Left lung (tissue), 14 donors: ENCODE measurements at places on chromosomes 1 and 21. TPM values are rescaled to one million over a fixed set of nuclear protein-coding genes. Genes with fewer than 3 reads are reported as not detected.

GRCh38 chr21:31910074-31910470 is 37.3 kb downstream of the HUNK start:
- no peak overlapping the region for H3K27ac ChIP-seq
- no peak overlapping the region for H3K4me3 ChIP-seq
- no peaks in the 10 kb centered on the region for H3K4me1 ChIP-seq
- H3K27me3 ChIP-seq, result no peaks in the 10 kb centered on the region

GRCh38 chr1:107963008-107963407 is 2.0 kb downstream of the VAV3 start:
- H3K27me3 ChIP-seq, result no peaks in the 10 kb centered on the region
- H3K4me3 ChIP-seq, result peak overlapping the region; percentile 72
- no peak for DNase-seq
- H3K36me3 ChIP-seq, result no peaks in the 10 kb centered on the region
- peaks cover 4% of the 10 kb centered on the region for H3K4me1 ChIP-seq

DNA sequence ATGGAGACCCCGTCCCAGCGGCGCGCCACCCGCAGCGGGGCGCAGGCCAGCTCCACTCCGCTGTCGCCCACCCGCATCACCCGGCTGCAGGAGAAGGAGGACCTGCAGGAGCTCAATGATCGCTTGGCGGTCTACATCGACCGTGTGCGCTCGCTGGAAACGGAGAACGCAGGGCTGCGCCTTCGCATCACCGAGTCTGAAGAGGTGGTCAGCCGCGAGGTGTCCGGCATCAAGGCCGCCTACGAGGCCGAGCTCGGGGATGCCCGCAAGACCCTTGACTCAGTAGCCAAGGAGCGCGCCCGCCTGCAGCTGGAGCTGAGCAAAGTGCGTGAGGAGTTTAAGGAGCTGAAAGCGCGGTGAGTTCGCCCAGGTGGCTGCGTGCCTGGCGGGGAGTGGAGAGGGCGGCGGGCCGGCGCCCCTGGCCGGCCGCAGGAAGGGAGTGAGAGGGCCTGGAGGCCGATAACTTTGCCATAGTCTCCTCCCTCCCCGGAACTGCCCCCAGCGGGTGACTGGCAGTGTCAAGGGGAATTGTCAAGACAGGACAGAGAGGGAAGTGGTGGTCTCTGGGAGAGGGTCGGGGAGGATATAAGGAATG is 505 bp downstream of the LMNA start:
- DNase-seq, result no peak
- peak overlapping the region; percentile 90 for H3K4me3 ChIP-seq
- peak overlapping the region; percentile 96 for H3K27ac ChIP-seq
- H3K4me1 ChIP-seq, result peaks cover 38% of the 10 kb centered on the region
- no peaks in the 10 kb centered on the region for H3K27me3 ChIP-seq
- no peaks in the 10 kb centered on the region for H3K36me3 ChIP-seq

DNA sequence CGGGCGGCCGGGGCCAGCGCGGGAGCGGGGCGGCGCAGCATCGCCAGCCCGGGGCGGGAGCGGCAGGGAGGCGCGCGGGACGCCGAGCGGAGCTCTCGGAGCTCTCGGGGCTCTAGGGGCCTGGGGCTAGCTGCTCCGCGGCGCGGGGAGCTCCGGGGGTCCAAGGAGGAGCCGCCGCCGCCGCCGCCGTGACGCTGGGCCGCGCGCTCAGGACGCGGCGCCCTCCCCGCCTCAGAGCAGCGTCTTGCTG is 147 bp downstream of the CLSTN1 start:
- peaks cover 40% of the 10 kb centered on the region for H3K4me1 ChIP-seq
- peak overlapping the region; percentile 75 for H3K27ac ChIP-seq
- peak overlapping the region; percentile 77 for H3K4me3 ChIP-seq
- DNase-seq, result no peak
- peaks cover 14% of the 10 kb centered on the region for H3K27me3 ChIP-seq

DNA sequence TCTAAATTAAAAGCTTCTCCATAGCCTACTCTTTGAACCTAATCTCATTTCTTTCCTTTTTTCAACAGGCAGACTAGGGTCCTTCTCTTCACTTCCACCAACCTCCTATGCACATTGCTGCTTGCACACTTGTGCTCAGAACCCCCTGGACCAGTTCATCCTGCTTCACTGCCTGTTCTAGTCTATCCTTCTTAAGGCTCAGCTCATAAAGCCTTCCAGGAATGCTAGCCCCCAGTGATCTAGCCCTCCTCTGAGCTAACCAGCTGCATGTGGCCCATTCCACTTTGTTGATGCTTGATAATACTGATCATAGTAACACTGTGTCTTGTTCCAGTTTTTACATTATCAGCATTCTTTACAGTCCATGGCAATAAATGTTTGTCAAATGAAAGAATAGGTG is 22.9 kb upstream of the PHGDH start:
- no peaks in the 10 kb centered on the region for H3K4me1 ChIP-seq
- H3K27me3 ChIP-seq, result no peaks in the 10 kb centered on the region
- H3K36me3 ChIP-seq, result no peaks in the 10 kb centered on the region

The KRTAP11-1 gene
- polyA plus RNA-seq, result not detected

- peaks cover 22% of the 10 kb centered on the region for H3K36me3 ChIP-seq
- peak; percentile 89 for DNase-seq
- H3K27ac ChIP-seq, result peak within 1 kb of the TSS; percentile 85
- no peaks in the 10 kb centered on the region for H3K27me3 ChIP-seq
- peaks cover 21% of the 10 kb centered on the region for H3K4me1 ChIP-seq
- peak within 1 kb of the TSS; percentile 68 for H3K4me3 ChIP-seq
Observed at GRCh38 chr1:226738995-226739695, at the start of gene ITPKB. TSS of gene ITPKB (minus strand) at chr1:226739282. CDS start at chr1:226737458, 1,824 bp downstream.

DNA sequence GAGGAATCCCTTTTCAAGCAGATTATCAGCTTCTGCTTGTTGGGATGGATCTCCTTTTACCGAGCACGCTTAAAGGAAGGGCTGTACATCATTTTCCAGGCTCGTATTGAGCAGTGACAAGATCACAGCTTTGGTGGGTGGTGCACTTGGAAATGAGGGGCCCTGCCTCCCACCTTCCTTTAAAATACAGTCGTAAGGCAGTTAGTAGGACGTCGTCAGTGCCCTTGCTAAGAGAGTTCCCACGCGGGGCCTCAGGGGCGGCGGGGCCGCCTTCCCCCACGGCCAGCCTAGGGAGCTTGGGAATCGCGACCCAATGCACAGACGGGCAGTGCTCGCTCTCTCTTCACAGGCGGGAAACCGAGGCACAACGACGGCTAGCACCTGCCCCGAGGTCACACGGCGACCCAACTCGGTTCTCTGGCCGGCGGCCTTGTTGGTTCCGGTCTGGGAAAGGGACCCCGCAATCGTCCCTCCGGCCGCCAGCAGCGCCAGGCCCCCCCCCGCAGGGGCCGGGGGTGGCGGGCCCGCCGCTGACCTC is 58.6 kb downstream of the H3-3A start:
- H3K27me3 ChIP-seq, result peaks cover 16% of the 10 kb centered on the region
- H3K4me3 ChIP-seq, result peak overlapping the region; percentile 65
- peaks cover 3% of the 10 kb centered on the region for H3K4me1 ChIP-seq
- no peaks in the 10 kb centered on the region for H3K36me3 ChIP-seq
- no peak overlapping the region for H3K27ac ChIP-seq
